B cell (primary cell): ENCODE measurements at places on chromosomes 5 and 9. TPM values are rescaled to one million over a fixed set of nuclear protein-coding genes. Genes with fewer than 3 reads are reported as not detected.

Gene ALDH1A1
- not detected in 2 replicates for total RNA-seq

Gene SH3RF2
- total RNA-seq = not detected in 2 replicates

Gene ECM2
- not detected in 2 replicates for total RNA-seq

Gene IFNB1
- not detected in 2 replicates for total RNA-seq

Gene ZNF608
- 17.4 and 21.0 TPM in 2 replicates for total RNA-seq

Gene PCDHGA6
- total RNA-seq = 2.5 and 2.7 TPM in 2 replicates

Gene FOXD4
- total RNA-seq = 0.89 and 1.4 TPM in 2 replicates

Gene ATOX1
- total RNA-seq = 32.0 and 37.3 TPM in 2 replicates

Gene TYRP1
- total RNA-seq = not detected in 2 replicates

Gene CETN3
- 17.0 and 18.0 TPM in 2 replicates for total RNA-seq
